ENCODE measurements at places on chromosomes 11 and 22.

- DNase-seq, result no peak
Measured at GRCh38 chr11:13667795-13668101, 720 bp upstream of the FAR1 start.

- DNase-seq, result no peak
Measured at GRCh38 chr11:27282806-27283205, 80.2 kb downstream of the CCDC34 start.

- DNase-seq, result no peak
Measured at GRCh38 chr22:46578824-46579561, 41.2 kb upstream of the GRAMD4 start.

- DNase-seq, result no peak
Measured at GRCh38 chr11:65615950-65616574, 486 bp downstream of the PCNX3 start.

DNA sequence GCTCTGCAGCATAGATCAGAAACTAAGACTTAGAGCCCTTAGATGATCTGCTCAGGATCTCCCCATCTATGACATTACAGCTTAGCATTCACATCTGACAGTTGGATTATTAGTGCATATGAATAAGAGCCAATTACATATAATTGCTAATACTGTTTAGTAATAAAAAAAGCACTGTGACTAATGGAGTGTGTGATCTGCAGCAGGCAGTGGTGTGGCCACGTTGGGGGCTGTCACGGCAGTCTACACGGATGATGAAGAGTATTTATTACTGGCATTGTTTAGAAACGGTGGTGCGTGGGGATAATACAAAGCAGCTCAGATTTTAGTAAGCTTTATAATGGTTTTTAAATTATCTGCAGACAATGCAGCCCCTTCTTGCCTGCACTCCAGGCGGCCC lies 93.5 kb upstream of the TIMP3 start:
- DNase-seq, result no peak

DNA sequence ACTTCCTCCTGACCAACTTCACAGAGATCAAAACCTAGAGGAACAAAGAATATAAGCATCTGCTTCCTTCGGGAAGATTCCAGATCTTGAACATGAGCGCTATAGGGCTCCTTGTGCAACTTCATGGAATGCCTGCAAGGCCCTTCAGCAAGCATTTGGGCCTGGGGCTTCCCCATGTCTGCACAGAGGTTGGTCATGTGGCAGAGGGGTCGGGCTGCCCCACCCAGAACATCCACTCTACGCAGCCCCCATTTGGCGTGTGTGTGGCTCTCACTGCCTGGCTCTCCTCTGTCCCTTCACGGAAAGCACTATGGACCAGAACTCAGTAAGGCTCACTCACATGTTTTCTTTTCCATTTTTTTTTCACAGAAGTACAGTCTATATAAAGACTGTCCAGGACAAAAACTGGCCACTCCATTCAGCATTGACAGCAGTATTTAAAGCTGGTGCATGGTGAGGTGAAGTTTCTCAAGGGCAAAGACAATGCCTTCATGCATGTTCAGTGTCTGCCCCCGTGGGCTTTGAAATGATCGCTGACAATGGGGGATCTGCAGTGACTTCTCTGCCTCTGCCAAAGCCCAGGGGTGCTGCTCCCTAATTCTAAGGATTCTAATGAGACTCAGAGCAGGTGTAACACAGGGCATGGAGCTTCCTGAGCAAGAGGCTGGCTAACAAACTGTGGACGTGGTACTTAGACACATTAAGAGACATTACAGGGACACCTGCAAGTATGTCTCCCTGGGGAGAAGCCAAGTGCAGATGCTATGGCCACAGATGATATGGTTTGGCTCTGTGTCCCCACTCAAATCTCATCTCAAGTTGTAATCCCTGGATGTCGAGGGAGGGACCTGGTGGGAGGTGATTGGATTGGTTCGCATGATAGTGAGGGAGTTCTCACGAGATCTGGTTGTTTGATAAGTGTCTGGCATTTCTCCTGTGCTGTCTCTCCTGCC lies 66.5 kb upstream of the PITPNB start:
- no peak for DNase-seq

GRCh38 chr11:121762820-121763219 lies 310.1 kb upstream of the SORL1-AS1 start:
- DNase-seq, result no peak

GRCh38 chr11:70761094-70761907 lies 363.0 kb downstream of the CTTN start:
- no peak for DNase-seq

DNA sequence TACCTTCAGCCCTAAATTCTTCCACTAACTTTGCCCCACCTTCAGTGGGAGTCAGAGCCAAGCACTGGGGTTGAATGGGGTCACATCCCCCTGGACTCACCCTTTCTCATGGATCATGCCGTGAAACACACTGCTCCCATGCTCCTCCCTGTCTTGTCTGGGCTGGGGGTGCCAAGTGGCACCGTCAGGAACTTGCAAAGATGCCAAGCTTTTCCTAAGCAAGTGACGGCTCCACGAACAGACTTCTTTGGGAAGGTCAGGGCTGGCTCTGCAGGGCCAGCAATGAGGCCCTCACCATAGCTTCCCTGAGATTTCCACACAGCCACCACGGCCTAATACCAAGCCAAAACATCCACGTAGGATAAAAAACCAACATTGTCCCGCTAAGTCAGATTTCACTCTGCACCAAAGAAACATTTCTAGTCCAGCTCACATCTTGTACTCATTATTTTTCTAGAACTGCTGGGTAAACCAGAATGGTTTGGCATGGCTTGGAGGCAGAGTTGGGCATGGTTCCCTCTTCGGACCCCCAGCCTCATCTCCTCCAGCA lies 76.5 kb downstream of the NAT10 start:
- no peak for DNase-seq

GRCh38 chr22:28142361-28142961 lies 223.4 kb upstream of the PITPNB start:
- no peak for DNase-seq

DNA sequence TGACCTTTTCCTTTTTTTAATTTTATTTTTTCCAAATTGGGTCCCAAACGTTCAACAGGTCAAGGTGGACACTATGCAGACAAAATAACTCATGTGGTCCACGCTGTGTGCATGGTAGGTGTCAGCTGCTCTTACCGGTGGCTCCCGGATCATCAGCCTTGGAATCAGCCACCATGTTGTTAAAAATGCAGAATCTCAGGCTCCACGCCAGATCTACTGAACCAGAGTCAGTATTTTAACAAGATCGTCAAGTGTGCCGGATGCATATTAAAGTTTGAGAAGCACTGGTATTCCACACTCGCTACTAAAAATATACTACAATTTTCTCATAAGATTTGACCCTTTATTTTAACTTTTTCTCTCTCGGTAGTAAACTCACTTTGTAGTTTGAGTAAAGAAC lies 553 bp upstream of the LDLRAD3 start:
- no peak for DNase-seq

DNA sequence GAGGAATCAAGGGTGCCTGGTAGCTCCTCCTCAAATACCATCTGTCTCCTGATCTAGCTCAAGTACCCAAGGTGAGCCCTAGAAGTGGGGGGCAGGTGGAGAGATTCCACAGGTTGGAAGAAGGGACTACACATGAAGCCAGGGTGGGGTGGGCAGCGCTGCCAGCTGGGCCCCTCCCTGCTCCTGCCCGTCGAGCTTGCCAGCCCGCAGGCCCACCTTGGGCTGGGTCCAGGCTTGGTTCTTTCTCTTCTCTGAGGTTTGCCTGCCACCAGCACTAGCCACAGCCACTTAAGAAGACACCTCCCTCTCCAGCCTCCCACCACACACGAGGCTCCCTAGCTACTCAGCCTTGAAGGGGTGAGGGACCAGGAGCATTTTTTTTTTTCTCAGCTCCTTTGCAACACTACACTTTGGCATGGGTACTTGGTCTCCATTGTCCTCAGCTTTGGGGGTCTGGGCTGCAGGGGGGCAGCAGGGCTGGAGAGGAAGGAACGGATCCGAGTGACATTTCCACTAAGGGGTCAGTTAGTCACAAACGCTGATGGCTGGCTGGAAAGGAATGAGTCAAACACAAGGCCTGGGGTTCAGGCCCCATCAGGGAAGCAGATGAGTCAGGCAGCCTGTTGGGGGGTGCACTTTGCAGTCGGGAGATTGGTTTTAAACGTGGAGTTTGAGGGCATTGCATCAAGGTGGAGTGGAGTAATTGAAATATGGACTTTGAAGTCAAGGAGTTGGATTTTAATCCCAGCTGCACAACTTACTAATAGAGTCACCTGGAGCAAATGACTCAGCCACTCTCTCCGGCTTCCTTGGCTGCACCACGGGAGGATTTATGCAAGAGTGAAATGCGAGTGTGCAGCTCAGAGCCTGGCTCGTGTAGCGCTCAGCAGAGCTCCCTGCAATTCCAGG lies 7.4 kb upstream of the NPTXR start:
- DNase-seq, result no peak

Data from immature natural killer cell (primary cell).